ENCODE measurements at places on chromosomes 1 and 21. TPM values are rescaled to one million over a fixed set of nuclear protein-coding genes. Genes with fewer than 3 reads are reported as not detected.

- DNase-seq, result no peak
Observed at GRCh38 chr1:167554028-167554779, 642 bp upstream of the CREG1 start.

DNA sequence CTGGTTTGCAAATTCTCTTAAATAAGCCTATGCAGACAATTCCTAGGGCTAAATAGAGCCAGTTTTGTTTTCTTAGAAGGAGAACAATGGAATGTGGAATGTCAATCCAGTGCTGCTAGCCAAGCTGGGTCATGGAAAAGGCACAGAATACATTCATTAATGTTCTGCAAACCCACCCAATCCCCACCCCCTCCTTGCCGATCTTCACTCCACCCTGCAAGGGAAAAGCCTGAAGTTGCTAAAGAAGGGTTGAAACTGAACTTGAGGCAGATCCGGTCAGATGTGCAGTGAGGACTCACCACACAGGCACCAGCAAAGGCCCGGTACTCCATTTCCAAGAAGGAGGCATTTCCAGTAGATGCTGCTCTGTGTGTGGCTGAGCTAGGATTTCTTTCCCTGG is 179.6 kb downstream of the PLPP3 start:
- no peak for DNase-seq

GRCh38 chr1:10386761-10387676 is 11.8 kb upstream of the PGD start:
- DNase-seq, result no peak

GRCh38 chr1:31243501-31244286 is 4.0 kb upstream of the NKAIN1 start:
- no peak for DNase-seq

- DNase-seq, result no peak
Observed at GRCh38 chr1:39142401-39143060, 62.0 kb upstream of the MACF1 start.

DNA sequence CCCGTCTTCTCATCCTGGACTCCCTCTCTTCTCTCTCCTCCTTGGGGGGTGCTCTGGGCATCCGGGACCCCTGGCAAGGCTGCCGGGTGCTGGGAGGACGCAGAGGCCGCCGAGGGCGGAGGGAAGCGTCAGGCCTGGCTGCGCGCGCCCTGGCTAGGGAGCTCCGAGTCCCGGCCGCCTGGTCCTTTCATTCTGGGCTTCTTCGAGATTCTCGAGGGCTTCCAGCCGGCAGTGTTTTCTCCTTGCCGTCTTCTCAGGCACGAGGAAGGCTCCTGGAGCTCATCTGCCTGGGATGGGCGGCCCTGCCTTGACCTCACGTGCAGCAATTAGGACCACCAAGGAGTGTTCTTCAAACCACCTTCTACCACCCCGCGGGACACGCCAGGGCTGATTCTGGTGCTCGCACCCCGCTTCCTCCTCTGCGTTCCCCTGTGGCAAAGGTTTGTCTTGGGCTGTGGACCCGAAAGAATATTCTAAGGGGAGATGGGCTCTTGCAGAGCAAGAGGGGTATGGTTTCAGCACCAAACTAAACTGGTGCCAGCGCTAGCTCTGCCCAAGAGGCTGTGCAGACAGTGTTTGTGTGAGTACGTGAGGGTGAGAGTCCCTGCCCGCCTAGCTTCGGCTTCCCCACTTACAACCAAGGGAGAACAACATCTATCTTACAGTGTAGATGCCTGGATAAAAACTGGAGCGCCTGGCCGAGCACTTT is 36.5 kb downstream of the PIK3CD start:
- no peak for DNase-seq

DNA sequence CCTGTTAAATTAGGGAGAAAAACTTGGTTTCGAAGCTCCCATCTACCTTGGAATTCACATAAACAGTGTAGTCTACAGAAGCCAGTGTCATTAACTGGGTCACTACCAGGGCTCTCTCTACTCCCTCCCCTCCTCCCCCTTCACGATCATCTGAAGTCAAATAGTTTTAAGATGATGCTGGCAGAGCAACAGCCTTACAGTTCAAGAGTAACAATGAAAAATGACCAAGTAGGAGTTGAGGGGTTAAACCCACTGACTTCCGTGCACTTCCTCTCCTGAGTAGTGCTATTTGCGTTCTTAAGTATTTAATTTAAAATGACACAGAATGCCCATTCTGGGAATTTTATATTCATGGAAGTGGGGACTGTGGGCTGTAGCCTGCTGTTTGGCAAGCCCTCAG is 236.9 kb downstream of the SIPA1L2 start:
- DNase-seq, result no peak

Gene CACNA1S
- total RNA-seq, result 0.09 TPM

Gene PLPP3
- total RNA-seq, result 64.6 TPM

Gene TSSK3
- total RNA-seq, result 1.8 TPM

Gene PLA2G2C
- not detected for total RNA-seq

Gene SLC9C2
- 3.3 TPM for total RNA-seq
